ENCODE measurements at places on chromosomes 5 and 9.

GRCh38 chr9:78713614-78714405 lies 416.9 kb downstream of the PSAT1 start:
- no peak for DNase-seq

DNA sequence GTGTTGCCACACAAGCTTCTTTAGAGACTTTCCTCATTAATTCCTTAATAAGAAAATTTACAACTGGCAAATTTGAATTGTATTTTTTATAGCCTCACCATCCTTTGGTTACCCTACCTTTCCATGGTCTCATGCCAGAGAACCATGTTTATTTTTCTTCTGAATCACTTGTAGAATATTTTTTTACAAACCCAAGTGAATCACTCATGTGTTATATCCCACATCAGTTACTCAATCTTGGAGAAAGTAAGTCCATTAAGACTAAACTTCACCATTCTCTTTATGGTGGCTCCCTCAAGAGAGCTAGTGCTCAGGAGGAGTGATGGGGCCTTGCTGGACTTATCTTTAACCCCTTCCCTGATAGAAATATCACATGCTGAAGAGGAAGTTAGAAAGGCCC lies 128.9 kb downstream of the SUSD1 start:
- DNase-seq = no peak

GRCh38 chr5:137304226-137304874 lies 194.8 kb downstream of the SPOCK1 start:
- DNase-seq = no peak

DNA sequence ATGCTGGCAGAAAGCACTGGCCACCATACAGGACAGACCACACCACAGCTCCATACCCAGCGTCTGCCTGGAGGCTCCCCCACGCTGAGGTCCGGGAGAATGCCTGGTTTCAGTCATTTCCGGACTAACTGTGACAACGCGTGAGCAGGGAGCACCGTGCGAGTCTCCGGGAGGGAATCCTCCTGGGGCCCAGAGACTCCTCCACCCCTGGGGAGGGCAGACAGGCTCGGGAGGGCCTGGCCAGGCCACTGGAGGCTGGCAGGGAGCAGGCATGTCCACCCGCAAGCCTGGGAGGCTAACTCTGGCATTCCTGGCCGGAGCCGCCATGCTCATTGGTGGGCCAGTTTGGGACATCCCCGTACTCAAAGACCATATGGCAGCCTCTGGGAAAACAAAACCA lies 6.5 kb downstream of the BRD3OS start:
- DNase-seq = no peak

GRCh38 chr5:39395521-39395920 lies 29.3 kb downstream of the DAB2 start:
- DNase-seq = no peak

Measured in stimulated activated CD8-positive, alpha-beta memory T cell treated with anti-CD3 and anti-CD28 coated beads, Interleukin-2, amount 100 ng/mL, for 48 hours (primary cell).